Common myeloid progenitor, CD34-positive (primary cell): ENCODE measurements at places on chromosomes 4 and X.

DNA sequence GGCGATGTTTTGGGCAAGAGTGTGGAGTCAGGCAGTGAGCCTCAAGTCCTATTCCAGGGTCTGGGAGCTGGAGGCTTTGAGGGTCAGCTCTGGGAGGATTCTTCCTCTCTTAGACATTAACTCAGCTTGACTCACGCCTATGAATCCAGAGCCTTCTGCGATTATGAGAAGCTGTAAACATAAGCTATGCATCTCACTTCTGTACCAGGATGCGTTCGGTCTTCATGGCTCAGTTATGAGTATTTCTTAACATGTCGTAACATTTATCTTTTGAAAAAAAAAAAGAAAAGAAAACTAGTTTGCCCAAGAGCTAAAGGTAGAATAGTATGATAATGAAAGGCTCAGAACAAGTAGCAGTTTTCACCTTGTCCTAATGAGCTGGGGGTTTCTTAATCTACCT, 4.6 kb downstream of the SHROOM2 start:
- no peak for DNase-seq
- H3K27me3 ChIP-seq, result peaks cover 49% of the 10 kb centered on the region
- no peaks in the 10 kb centered on the region for H3K36me3 ChIP-seq

DNA sequence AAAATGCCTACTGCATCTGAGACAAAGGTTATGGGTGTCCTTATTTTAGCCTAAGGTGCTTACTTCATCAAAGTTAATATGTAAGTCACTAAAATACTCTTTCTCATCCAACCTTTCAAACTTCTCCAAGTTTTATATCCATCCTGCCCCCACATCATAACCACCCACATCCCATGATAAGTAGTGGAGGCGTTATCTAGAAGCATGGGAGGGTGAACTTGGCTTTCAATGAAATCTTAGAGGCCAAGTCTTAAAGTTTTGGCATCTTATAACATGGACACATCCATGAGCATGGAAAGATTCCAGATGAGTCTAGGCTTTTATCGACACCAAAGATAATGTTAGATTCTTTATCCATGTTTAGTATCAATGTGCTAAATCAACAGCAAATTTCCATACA, 22.9 kb upstream of the SEC24D start:
- no peak overlapping the region for H3K4me3 ChIP-seq
- no peaks in the 10 kb centered on the region for H3K27me3 ChIP-seq
- no peak for DNase-seq
- no peak overlapping the region for H3K27ac ChIP-seq
- H3K4me1 ChIP-seq, result no peaks in the 10 kb centered on the region
- no peaks in the 10 kb centered on the region for H3K36me3 ChIP-seq

DNA sequence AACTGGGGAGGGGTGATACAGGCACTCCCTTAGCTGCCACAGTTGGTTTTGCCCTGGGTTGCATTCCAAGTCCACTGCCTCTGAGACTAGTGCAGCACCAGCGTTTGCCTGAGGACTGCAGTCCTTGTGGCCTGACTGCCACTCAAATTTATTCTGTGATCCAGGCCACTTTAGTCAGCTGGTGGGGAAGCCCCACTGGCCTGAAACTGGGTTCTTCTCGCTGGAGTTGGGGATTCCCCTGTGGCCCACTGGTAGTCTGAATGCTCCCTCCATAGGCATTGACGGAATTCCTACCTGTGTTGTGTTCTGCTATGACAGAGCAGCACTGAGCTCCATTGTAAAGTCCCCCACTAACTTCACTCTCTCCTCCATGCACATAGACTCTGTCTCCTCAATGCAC, 63.8 kb downstream of the PTPN13 start:
- no peak for DNase-seq
- no peaks in the 10 kb centered on the region for H3K27me3 ChIP-seq
- H3K27ac ChIP-seq, result no peak overlapping the region
- no peak overlapping the region for H3K4me3 ChIP-seq
- no peaks in the 10 kb centered on the region for H3K36me3 ChIP-seq

DNA sequence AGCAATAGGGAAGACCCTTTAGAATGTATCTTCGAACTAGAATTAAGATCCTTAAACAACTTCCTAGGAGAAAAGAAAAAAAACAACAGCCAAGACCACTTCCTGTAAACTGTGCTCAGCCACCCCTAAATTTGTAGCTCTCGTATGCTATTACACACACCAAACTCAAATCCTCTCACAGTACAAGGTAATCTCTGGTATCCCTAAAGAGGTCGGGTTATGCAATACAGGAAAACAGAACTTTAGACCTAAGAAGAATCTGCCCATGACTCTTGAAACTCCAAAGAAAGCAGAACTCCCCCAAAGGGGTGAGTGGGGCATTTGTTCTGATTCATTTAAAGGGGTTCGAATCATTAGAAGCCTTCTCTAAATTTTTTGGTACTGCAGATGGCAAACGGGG, 170.9 kb upstream of the CASK start:
- H3K27ac ChIP-seq, result no peak overlapping the region
- no peak overlapping the region for H3K4me3 ChIP-seq
- no peaks in the 10 kb centered on the region for H3K4me1 ChIP-seq
- no peaks in the 10 kb centered on the region for H3K27me3 ChIP-seq

- H3K4me1 ChIP-seq, result no peaks in the 10 kb centered on the region
- H3K27me3 ChIP-seq, result no peaks in the 10 kb centered on the region
- no peaks in the 10 kb centered on the region for H3K36me3 ChIP-seq
- no peak overlapping the region for H3K4me3 ChIP-seq
- no peak overlapping the region for H3K27ac ChIP-seq
Observed at GRCh38 chrX:17560385-17560784, 176.9 kb upstream of the SCML1 start.

GRCh38 chr4:43757147-43757546, 691.5 kb downstream of the KCTD8 start:
- H3K27ac ChIP-seq, result no peak overlapping the region
- no peak for DNase-seq
- no peak overlapping the region for H3K4me3 ChIP-seq

- H3K36me3 ChIP-seq, result no peaks in the 10 kb centered on the region
- no peaks in the 10 kb centered on the region for H3K4me1 ChIP-seq
- peak; percentile 28 for DNase-seq
- no peak overlapping the region for H3K27ac ChIP-seq
- no peak overlapping the region for H3K4me3 ChIP-seq
Observed at GRCh38 chrX:112642349-112642748, 37.4 kb downstream of the LHFPL1 start.

- no peak overlapping the region for H3K4me3 ChIP-seq
- no peak for DNase-seq
- H3K27ac ChIP-seq, result no peak overlapping the region
- no peaks in the 10 kb centered on the region for H3K36me3 ChIP-seq
- H3K4me1 ChIP-seq, result no peaks in the 10 kb centered on the region
- H3K27me3 ChIP-seq, result no peaks in the 10 kb centered on the region
Observed at GRCh38 chrX:137747244-137748043, 181.5 kb downstream of the ZIC3 start.
